ENCODE measurements at places on chromosomes 7 and 10.

DNA sequence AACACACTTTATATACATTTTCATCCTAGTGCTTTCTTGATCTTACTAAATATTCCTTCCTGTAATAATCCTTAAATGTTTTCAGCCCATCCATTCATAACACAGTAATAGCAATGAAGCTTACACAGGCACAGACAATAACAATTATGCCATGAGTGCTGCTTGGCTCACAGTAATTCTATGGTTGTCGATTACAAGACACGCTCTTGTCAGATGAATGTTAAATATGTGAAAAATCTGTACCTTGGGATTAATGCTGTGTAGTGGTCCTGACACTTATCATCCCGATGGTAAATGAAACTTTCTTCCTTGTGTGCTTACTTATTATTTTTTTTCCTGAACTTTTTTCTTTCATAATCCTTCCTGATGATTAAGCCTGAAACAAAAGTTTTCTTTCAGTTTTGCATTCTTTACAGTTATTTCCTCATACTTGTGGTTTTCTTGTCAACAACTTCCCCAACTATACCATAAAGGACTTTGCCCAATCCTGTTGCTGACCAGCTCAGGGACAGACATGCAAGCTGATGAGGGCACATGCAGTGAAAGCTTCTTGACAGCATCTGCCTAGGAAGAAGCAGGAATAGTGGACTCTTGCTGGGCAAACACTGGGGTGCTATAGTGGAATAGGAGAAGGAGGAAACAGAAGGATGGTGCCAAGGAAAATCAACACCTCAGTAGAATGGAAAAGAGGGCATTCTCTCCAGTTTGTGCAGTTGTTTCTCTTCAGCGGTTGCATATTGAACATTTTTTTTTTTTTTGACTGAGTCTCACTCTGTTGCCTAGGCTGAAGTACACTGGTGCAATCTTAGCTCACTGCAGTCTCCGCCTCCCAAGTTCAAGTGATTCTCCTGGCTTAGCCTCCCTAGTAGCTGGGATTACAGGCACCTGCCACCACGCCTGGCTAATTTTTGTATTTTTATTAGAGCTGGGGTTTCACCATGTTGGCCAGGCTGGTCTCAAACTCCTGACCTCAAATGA lies 6.7 kb upstream of the MGAM2 start:
- no peak for DNase-seq

- DNase-seq: no peak
These were observed 17.8 kb upstream of the VWA2 start for GRCh38 chr10:114221235-114221634.

DNA sequence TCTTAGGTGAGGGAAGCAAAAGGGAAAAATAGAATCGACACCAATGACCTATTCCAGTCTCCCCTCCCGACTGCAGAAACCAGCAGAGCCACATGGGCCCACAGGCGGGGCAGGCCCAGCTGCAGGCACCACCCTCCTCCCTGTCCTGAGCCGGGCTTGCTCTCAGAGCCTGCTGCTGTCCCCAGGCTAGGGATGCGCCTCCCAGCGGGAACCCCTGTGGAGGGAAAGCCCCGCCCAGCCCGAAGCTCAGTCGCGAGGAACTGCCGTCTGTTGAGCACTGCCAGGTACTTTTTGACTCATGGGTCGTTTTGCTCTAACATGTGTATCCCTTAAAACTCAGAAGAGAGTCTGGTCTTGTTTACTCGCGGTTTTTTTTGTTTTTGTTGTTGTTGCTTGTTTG lies 124.5 kb upstream of the RET start:
- DNase-seq: no peak

- no peak for DNase-seq
These were observed 161.8 kb downstream of the SKIDA1 start for GRCh38 chr10:21363731-21364104.

All from stimulated activated CD4-positive, alpha-beta T cell treated with anti-CD3 and anti-CD28 coated beads, Interleukin-12 subunit alpha, Interleukin-12 subunit beta, amount 100 ng/mL, for 24 hours (primary cell).